CD4-positive, alpha-beta T cell treated with Interleukin-2 at 100 ng/mL for 4 hours (primary cell): ENCODE measurements at places on chromosomes 16 and 17.

DNA sequence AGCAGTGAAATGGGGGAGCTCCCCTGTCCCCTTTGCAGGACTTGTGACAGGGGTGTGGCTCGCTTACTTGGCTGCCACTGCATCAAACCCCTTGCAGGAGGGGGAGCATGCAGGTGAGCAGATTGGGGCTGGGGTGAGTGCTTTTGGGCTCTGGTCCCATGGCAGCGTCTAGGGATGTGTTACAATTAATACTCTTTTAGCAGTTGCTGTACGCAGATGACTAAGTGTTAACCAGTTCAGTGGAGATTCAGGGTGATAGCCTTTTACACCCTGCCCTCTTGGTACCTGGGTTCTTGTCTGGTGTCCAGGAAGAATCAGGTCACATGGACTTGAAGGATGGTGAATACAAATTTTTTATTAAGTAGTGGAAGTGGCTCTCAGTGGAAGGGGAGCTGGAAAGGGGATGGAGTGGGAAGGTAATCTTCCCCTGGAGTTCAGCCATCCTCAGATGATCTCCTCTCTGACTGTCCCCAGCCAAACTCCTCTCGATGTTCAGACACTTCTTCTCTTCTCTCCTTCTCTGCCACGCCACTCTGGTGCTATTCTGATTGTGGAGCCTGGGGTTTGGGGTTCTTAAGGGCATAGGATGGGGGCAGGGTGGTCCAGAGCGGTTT is 100.1 kb downstream of the MARF1 start:
- no peak for DNase-seq

- DNase-seq = no peak
Observed at GRCh38 chr17:40432864-40433528, 10.3 kb upstream of the IGFBP4 start.

- peak; percentile 86 for DNase-seq
Observed at GRCh38 chr17:29760279-29761039, 137.7 kb upstream of the CORO6 start.

DNA sequence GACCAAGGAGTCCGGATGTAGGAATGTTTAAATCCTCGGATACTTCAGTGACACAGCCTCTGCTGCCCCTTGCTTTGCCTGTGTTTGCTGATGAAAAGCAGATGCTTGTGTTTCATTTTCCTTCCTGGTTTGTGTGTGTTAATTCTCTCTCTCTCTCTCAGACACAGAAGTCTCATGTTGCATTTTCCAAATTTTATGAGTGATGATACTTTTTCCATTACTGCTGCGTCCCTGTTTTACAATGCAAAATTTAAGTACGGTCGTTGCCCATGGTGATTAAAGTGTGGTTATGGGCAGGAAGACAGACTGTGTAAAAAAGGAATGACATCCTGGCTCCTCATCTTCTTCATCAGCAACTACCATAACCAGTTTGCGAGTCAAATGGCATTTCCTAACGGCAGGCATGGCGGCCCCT is 5.7 kb downstream of the RMI2 start:
- DNase-seq = no peak

- no peak for DNase-seq
Observed at GRCh38 chr16:26901196-26901861, 165.4 kb upstream of the C16orf82 start.

- DNase-seq = no peak
Observed at GRCh38 chr17:55959756-55960155, 193.5 kb upstream of the ANKFN1 start.

DNA sequence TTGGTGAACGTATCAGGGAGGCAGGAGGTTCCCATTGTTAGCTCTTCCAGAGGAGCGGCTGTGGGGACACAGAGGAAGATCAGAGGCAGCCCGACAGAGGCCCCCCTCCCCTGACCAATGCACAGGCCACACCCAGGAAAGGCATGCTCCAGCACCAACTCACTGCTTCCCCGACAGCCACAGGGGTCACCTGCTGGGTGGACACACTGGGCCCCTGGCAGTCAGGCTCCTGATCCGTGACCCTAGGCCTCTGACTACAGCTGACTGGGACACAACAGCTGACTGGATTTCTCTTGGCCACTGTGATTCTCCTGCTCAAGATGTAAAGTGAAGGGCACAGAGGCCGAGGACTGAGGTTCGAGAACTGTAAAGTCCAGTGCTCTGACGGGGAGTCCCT is 63.5 kb downstream of the IL21R start:
- DNase-seq = no peak

DNA sequence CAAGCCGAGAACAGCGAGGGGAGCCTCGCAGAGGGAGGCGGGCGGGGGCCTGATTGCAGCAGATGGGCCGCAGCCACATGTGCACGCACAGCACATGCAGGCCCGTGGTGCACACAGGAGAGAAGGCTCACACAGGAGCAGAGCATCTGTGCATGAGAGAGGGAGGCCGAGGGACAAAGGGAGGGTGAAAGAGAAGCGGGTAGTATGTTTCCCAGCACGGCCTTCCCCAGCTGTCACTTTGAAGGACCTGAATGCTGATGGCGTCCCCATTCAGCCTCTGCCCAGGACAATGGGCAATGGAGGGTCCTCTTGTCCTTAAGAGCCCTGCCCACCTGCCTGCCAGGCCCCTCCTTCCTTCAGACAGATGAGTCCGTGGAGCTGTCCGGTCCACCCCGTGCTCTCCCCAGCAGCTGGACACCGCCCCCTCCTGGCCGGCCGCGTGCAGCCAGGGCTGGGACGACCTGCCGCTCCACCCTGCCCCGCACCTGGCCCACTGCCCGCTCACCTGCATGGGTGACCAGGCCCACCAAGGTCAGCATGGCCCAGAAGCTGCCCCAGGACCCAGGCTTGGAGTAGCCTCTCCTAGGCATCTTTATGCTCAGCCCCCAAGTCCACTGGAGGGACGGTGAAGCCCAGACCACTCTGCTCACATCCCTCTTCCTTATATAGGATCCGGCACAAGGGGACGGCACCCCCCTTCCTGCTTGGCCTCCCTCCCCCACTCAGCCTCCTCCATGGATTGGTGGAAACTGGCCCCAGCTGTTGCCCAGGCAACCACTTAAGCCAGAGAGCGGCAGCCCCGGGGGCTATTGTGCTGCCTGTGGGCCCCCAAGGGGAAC is at the start of gene BTBD17:
Gene BTBD17 (minus strand): TSS at position 639 of the 839 bp plus-strand sequence. CDS start 49 bp downstream, at position 590.
- DNase-seq = peak; percentile 40

DNA sequence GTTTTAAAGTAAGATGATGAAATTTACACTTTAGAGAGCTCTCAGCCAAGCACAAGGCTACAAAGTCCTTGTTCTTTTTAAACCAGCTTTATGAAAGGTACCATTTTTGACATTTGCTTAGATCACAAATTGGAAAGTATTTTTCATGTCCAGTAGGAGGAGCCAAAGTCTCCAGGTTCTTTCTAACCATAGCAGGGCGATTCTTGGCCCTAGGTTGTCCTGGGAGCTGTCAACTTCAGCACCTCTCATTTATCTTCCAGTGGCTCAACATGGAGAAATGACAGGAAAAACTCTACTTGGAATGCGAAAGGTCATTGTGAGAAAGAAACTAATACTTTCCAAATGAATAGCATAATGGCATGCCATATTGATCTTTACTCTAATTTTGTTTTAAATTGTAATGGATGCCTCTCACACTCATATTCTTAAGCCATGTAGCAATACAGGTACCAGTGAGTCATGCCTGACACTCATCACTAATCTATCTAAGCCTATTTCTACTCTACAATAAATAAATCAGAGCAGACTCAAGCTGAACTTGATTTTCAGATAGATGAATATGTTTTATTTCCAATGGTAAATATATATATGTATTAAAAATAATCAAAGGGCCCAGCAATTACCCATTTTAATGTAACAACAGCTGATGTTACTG is 919.1 kb upstream of the EEF2KMT start:
- no peak for DNase-seq

DNA sequence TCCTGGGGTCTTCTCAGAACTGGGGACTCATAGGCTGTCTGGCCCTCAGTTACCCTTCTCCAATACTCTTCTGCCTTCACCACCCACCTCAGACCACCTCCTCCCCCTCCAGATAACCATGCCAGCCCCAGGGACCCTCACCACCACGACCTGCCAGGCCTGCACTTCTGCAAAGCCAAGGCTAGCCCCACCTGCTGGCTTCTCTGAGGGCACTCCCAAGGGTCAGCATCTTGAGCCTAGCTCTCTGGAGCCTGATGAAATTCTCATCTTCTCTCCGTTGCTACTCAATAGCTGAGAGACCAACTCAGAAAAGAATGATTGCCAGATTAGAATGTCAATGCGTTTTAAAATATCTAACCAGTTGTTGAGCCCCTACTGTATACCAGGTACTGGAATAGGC is 56.1 kb upstream of the LYRM9 start:
- DNase-seq = no peak

- DNase-seq = peak; percentile 36
Observed at GRCh38 chr17:48294020-48294805, 135.8 kb downstream of the SKAP1 start.
